ENCODE measurements at places on chromosomes 16 and 17.

GRCh38 chr17:67215991-67216421, 29.0 kb downstream of the HELZ start:
- DNase-seq, result no peak

GRCh38 chr17:22512997-22513538, 820.7 kb downstream of the KCNJ18 start:
- DNase-seq, result no peak

DNA sequence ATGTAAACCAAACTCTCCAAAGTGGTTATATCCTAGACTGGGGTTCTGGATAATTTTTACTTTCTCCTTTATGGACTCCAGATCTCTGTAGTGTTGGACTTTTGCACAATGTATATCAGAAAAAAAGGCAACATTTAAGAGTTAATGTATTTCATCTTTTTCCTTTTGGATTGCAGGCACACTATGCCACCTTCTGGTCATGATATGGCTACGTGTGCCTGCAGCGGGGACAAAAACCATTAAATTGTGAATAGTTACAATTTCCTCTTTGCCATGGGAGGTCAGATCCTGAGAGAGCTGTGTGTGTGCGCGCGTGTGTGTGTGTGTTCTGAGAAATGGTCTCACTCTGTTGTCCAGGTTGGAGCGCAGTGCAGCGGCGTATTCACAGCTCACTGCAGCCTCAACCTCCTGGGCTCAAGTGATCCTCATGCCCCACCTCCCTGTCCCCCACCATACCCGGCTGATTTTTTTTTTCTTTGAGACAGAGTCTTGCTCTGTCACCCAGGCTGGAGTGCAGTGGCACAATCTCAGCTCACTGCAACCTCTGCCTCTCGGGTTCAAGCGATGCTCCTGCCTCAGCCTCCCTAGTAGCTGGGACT, 4.3 kb upstream of the SGF29 start:
- no peak for DNase-seq

GRCh38 chr16:21167929-21168602, 9.6 kb downstream of the LDAF1 start:
- DNase-seq, result no peak

GRCh38 chr16:82509691-82510430, 116.9 kb upstream of the CDH13 start:
- no peak for DNase-seq

All from urinary bladder (tissue), 4 donors.